ENCODE measurements at places on chromosomes 13 and 19.

DNA sequence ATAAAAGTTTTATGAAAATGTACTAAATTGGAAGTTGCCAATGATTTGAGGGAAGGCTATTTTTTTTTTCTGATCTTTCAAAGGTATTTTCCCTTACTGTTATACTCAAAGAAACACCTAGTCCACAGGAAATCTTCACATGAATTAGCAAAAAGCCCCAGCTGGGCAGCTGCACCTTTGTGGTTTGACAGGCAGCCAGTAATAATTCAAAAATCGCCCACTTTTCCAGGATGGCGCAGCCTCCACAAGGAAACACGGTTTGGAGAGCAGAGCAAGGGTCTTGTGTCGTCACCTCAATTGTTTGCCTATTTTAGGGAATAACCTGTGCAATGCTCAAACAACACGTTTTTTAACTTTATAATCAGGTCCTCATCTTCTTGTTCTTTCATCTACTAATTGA is 324.9 kb upstream of the GPC6 start:
- DNase-seq, result no peak

DNA sequence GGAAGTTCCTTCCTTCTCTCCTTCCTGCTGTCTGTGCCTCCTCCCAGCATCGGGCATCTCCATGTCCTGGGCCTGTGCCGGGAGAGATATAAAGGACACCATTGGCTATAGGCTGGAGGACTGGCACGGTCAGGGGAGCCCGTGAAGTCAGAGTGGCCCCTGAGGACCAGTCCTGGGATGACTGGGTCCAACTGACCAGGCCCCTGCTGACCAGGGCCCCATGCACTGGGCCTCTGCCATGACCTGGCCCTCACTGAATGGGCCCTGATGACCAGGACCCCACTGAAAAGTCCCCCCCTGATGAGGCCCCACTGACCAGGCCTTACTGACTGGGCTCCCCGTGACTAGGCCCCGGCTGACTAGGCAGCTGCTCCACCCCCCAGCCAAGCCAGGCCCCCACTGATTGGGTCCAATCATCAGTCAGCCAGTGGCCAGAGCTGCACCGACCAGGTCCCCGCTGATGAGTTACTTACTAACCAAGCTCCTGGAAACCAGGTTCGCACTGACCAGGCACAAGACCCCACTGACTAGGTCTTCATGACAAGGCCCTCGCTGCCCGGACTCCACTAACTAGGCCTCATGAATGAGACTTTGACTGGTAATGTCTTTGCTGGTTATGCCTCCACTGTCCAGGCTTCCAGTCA is 20.0 kb upstream of the ZNF14 start:
- no peak for DNase-seq

DNA sequence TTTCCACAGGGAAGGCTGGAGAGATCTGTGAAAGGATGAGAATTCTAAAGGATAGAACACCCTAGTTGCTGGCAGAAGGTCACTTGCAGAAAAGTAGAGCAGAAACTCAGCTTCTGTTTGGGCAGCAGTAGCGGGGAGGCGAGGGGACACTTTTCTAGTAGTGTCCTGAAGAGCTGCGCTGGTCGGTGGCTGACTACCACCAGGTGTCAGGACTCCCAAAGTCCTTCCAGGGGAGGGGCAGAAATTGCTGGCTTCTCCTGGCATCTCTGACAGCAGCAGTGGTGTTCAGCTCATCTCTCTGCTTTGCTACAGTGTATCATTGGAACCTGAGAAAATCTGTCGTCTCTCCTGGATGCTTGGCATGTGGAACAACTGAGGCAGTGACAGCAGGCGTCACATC is 120.9 kb downstream of the ZDHHC20 start:
- no peak for DNase-seq

DNA sequence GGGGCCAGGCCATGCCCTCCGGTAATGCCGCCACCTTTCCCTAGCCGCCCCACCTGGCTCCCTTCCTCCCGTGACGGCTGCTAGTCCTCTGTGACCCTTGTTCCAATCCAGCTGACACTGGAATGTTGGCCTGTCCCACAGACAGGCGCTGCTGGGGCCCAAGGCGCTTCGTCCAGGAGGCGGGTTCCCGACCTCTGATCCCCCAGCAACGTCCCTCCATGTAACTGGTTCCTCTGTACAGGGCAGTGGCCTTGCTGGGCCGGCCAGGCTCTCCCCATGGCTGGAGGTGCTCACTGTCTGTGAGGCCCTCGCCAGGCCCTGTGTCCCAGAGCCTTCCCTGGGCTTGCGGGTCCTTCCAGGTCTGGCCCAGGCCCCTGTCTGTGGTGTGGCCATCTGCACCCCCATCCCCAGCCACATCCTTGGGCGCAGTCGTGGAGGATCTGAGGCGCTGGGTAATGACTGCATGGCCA is 6.8 kb upstream of the GRIN3B start:
- DNase-seq, result no peak

- DNase-seq, result no peak
These were observed 24.4 kb downstream of the EEF1AKMT1 start for GRCh38 chr13:20749377-20749776.

- DNase-seq, result no peak
These were observed 1.5 kb upstream of the TRPC4 start for GRCh38 chr13:37870895-37871550.

GRCh38 chr13:89746554-89746953 is 1600.9 kb upstream of the MIR17HG start:
- DNase-seq, result no peak

DNA sequence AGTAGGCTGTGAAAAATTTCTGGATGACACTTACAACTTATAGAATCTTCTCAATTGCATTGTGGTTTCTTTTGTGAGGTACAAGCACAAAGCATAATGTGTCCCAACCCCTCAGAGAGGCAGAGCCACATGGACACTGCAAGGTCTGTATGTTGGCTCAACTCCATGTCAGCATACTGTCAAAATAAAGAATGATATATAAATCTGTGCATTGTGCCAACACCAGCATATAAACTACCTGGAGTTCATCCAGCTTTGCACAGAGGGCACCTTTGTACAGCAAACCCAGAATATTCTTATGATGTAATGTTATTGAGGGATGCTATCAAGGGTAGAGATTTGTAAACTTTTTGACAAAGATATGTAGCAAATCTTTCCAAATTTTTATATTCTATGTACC is 1065.8 kb upstream of the MIR17HG start:
- no peak for DNase-seq

GRCh38 chr19:38663957-38664502 is 16.6 kb downstream of the ACTN4 start:
- DNase-seq, result no peak

DNA sequence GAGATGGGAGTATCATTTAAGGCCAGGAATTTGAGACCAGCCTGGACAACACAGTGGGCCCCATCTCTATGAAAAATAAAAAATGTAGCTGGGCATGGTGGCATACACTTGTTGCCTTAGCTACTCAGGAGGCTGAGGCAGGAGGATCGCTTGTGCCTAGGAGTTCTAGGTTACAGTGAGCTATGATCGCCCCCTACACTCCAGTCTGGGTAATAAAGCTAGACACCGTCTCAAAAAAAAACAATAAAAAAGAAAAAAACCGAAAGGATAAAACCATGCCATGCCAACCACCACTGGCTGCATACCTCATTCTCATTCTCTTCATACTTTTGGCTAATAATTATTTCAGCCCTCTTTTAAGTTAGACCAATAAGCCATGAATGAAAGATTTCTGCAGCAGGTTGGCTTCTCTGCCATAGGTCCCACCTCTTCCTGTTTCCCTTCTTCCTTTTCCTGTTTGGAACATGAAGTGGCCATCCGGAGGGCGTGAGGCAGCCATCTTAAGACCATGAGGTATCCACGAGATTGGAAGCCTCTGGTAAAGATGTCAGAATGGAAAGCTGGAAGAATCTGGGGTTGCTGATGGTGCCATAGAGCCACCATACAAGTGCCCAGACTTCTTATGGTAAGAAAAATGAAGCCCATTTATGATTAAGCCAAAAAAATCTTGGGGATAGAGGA is 171.3 kb downstream of the CACNA1A start:
- no peak for DNase-seq

GRCh38 chr13:40333226-40333625 is 333.2 kb downstream of the FOXO1 start:
- DNase-seq, result no peak

GRCh38 chr19:30920222-30920621 is 429.0 kb downstream of the TSHZ3 start:
- no peak for DNase-seq

DNA sequence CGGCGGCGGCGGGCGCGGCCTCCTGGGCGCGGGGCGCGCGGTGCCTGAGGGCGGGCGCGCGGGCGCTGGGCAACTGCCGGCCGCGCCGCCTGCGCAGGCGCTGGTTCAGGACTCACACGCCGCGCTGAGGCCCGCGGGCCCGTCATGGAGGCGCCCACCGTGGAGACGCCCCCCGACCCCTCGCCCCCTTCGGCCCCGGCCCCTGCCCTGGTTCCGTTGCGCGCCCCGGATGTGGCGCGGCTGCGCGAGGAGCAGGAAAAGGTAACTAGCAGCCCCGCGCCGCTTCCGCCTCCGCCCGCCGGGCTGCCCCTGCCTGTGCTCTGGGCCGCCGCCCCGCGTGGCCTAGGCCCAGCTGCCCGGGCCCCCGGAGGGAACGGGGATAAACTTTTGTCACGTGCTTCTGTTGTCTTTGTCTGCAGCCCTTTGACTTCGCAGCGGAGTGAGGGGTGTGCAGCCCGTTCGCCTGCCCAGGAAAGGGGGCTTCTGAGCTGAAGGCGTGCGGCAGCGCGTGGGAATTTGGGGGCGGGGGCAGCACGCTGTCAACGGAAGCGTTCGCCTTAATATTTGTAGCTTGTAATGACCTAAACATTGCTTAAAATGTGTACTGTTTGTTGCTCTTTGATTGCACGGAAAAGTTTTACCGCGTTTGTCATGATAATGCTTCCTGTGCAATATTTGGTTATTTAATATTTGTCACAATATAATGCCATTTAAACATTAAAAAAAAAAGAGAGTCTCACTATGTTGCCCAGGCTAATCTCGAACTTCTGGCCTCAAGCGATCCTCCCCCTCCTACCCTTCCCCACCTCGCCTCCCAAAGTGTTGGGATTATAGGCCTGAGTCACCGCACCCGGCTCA is 594 bp downstream of the URI1 start:
- DNase-seq, result peak; percentile 83

DNA sequence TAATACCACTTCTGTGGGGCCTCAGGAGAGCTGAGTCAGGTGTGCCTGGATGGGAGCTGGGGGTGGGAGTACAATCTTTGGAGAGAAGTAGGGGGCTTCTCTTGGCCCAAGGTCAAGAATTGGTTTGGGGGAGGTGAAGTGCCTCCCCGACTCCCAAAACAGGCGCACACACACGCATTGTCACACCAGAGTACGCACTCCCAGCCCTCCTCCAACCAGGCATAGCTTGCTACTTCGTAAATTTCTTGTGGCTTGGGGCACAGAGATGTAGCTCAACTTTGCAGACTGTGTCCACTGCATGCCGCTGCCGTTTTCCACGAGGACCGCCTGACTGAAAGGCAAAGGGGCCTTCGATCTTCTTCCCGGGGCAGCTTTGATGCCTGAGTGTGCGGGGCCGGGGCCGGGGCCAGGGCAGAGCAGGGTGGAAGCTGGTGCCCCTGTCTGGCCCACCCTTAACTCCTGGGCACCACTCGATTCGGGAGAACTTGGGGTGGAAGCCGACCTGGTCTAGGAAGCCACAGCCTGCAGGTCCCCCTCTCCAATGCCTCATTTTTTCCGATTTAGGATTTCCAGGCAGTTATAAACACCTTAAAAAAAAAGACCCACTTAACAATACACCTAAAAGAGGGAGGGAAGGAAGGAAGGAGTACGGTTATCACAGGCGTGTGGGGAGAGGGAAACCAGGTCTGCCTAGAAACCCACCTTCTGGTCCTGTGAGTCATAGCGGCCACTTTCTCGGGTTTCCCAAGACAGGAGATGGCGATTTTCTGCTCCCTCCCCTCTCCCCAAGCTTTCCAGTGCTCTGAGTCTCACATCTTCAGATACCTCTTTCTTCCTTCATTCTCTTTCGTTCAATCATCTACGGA is 5.8 kb upstream of the TSHZ3 start:
- no peak for DNase-seq

GRCh38 chr19:47190167-47190727 is 40.8 kb downstream of the BBC3 start:
- DNase-seq, result peak; percentile 81

GRCh38 chr13:112752711-112753541 is 63.1 kb downstream of the ATP11A start:
- peak; percentile 32 for DNase-seq

GRCh38 chr19:19329126-19329525 is 8.5 kb downstream of the MAU2 start:
- peak; percentile 32 for DNase-seq

DNA sequence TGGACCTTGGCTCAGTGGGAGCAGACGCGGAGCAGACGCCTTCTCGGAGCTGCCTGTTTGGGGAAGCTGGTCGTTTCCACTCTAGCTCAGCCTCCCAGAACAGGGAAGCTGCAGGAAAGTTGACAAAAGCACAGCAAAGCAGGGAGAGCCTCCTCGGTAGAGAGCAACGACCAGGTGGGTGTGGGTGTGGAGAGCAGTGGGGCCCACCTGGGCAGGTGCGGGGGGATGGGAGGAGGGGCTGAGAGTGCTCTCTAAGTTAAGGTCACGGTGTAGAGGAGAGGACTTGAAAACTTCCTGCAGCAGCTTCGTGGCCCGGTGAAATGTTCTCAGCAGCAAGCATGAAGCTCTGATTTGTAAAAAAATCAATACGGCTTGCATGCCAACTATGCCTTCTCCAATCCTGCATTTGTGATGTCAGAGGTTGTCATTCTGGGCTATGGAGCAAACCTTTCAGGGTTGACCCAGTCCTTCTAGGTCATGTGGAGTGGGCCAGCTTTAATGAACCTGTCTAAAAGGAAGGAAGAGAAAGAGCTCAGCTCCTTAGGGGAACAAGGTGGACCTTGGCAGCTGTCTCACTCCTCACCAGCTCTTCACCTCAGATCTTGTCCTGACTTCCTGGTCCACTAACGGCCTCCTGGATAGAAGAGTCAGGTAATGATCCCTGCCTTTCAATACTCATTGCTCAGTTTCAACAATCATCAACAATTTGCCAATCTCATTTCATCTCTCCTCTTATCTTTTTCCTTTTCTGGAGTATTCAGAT is 85.8 kb upstream of the UBL3 start:
- DNase-seq, result peak; percentile 18

DNA sequence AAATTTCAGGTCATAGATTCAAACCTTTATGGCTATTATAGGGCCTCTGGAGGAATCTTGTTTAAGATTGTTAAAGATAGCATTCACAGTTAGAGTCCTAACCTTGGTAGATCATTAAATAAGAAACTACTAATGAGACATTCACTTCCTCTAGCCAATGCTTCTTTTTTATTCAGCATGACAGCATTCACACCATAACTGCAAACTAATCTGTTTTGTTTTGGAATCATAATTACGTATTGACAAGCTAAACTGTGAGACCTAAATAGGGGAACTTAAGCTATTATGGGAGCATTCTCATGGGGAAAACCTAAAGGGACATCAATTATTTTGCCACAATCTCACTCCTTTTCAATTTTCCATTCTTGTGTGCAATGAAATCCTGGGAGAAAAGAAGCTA is 653.8 kb downstream of the PCDH9 start:
- no peak for DNase-seq

- no peak for DNase-seq
These were observed 1216.0 kb downstream of the SLITRK5 start for GRCh38 chr13:88887045-88887662.

GRCh38 chr19:7494416-7495098 is 5.7 kb upstream of the PEX11G start:
- DNase-seq, result no peak

GRCh38 chr19:35461060-35461459 is 13.0 kb downstream of the FFAR2 start:
- DNase-seq, result no peak

- no peak for DNase-seq
These were observed 148.6 kb upstream of the ATXN8OS start for GRCh38 chr13:69959046-69959445.

- no peak for DNase-seq
These were observed 7.9 kb downstream of the SIPA1L3 start for GRCh38 chr19:37914908-37915307.

GRCh38 chr13:99980824-99981734 is 505 bp upstream of the ZIC2 start:
- peak; percentile 28 for DNase-seq

All from activated CD4-positive, alpha-beta T cell treated with anti-CD3 and anti-CD28 coated beads, Interleukin-10, Interleukin-2, amounts not matched to agents 100 ng/mL and 50 ng/mL, durations not matched to agents 16 hours and 8 hours (primary cell).